B cell (primary cell): ENCODE measurements at places on chromosomes 13 and 19. TPM values are rescaled to one million over a fixed set of nuclear protein-coding genes. Genes with fewer than 3 reads are reported as not detected.
A peak's percentile ranks its signal among the peaks of the same experiment; 100 is the strongest.

ZNF491 gene
- polyA plus RNA-seq, result 0.57 and 0.65 TPM in 2 replicates

SH2D3A gene
- polyA plus RNA-seq, result 54.1 and 61.1 TPM in 2 replicates

TSSK6 gene
- 7.7 and 9.6 TPM in 2 replicates for polyA plus RNA-seq

NRTN gene
- polyA plus RNA-seq, result 0.27 and 2.2 TPM in 2 replicates

ZNF541 gene
- 0.03 TPM in 1 of 2 replicates, not detected in the other for polyA plus RNA-seq

- peak; percentile 90 for DNase-seq
These were observed 28.3 kb downstream of the IL12RB1 start for GRCh38 chr19:18058208-18059009.

DNA sequence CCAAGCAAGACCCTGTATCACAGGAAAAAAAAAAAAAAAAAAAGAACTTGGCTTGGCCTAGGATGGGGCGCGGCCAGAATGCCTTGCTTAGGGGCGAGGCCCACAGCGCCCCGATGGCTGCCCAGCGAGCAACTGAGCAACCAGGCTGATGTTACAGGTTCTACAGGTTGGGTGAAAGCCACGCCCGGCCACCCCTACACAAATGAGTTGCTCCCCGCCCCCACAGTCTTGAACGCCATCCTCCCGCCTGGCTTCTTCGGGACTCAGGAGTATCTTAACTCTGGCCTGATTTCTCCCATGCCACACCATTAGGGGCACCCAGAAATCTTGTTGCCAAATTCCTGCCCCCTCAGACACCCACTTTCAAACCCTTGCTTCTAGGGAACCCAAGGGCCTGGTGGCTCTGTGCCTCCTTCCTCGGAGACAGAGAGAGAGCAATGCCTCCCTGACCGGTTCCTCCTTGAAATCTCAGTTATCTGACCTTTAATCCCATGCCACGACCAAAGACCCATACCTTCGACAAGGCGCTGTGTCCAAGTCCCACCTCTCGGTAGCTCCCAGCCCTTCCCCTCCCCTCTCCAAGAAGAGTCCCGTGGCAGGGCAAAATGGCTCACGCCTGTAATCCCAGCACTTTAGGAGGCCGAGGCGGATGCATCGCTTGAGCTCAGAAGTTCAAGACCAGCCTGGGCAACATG lies 1.1 kb upstream of the CBLC start:
- no peak for DNase-seq

GRCh38 chr19:39506944-39507714 lies 7.8 kb upstream of the SELENOV start:
- peak; percentile 79 for DNase-seq
